H7 (cell line): ENCODE measurements at places on chromosomes 5 and 9.

GRCh38 chr5:6768590-6769230 is 55.5 kb downstream of the TENT4A start:
- DNase-seq = peak; percentile 43

- DNase-seq = peak; percentile 72
Observed at GRCh38 chr9:133142684-133143622, 20.8 kb downstream of the GBGT1 start.

- DNase-seq = no peak
Observed at GRCh38 chr5:118628660-118629354, 359.5 kb downstream of the DTWD2 start.

DNA sequence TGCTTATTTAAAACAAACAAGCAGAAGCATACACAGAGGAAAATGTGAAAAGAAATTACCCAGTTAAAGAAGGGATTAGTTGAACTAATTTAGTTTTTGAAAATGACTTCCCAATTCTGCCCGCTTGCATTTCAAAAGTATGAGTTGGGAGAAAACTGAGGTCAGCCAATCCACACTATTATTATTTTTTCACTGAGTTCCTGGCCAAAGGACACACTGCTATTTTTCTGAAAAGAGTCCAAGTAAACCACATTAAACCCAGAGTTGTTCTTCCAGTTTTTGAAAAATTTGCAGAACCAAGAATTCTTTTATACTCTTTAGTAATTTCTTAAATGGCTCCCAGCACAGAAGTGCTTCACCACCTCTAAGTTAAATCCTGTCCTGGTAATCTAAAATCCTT is 7.5 kb downstream of the SMU1 start:
- DNase-seq = no peak
